Esophagus squamous epithelium (tissue), 5 donors: ENCODE measurements at places on chromosomes 13 and 19.

GRCh38 chr19:13981021-13981420 is 25.1 kb downstream of the RFX1 start:
- no peak for DNase-seq

GRCh38 chr13:26813980-26814348 is 53.4 kb upstream of the GPR12 start:
- no peak for DNase-seq

DNA sequence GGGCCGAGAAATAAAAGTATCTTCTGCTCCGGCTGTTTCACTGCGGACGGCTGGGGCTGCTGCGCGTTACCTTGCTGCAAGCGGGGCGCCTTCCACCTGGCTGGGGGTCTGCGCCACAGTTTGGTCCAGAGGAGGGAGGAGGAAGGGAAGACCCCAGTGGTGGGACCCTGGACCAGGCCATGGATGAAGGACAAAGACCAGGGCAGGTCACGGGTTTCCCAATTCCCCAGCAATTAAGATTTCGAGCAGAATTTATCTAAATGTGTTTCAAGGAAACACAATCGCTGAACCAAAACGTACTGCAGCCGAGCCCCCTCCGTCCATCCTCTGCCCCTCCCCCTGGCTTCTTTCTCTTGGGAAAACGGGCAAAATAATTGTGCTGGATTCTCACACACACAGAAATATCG is 2.9 kb downstream of the SOX1 start:
- DNase-seq: no peak

- no peak for DNase-seq
Measured at GRCh38 chr13:79468819-79469218, 12.1 kb upstream of the NDFIP2 start.

GRCh38 chr19:42066075-42066754 is 3.8 kb downstream of the GRIK5 start:
- no peak for DNase-seq

- DNase-seq: no peak
Measured at GRCh38 chr13:99375738-99376080, 68.5 kb upstream of the GPR183 start.

DNA sequence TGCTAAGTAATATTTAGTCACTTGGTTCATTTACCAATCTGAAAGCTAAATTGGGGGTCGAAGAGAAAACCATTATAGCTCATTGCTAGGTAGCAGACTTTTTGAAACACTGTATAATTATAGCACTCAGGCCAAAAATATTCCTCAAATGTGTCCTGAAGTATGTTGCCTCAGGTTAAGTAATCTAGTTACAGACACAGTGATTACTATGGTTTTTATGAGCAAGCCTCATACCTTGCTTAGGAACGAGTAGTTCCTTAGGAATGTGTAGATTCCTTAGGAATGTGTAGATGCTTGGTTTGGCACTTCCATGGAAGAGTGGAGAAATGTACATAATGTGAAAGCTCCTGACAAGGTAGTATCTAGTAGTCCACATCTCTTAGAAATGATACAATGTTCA is 387.5 kb downstream of the LMO7 start:
- DNase-seq: no peak

DNA sequence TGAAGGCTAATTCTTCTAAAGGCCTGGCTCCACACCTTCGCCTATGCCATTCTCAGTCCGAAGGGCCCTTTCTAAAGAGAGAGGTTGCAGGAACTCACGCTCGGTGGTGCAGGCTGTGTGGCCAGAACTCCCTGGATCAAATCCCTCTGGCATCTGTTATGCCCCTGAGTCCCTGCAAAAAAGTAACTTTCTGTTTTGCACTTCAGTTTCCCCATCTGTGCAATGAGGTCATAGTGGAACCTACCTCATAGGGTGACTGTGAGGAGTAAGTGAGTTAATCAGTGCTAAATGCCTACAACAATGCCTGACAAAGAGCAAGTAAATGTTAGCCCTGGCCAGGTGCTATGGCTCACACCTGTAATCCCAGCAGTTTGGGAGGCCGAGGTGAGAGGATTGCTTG is 7.3 kb downstream of the IGSF23 start:
- no peak for DNase-seq

GRCh38 chr13:42478531-42479156 is 95.3 kb upstream of the TNFSF11 start:
- DNase-seq: no peak

DNA sequence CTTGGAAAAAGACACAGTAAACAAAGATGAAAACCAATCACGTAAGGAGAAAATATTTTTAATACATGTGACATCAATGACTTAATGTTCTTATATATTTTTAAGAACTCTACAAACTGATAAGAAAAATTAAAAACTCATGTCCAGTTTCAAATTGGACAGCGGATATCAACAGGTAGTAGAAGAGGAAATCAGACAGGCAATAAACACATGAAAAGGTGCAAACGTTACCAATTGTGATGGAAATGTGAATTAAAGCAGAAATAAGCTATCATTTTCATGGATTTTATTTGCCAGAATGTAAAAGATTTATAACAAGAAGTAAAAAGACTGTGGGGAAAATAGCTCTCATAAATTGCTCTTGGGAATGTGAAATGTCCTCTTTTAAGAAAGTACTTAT is 382.3 kb downstream of the DLEU7 start:
- DNase-seq: no peak

- DNase-seq: no peak
Measured at GRCh38 chr13:33992881-33993336, 175.0 kb downstream of the RFC3 start.

- DNase-seq: no peak
Measured at GRCh38 chr19:2064395-2064787, 13.3 kb upstream of the MKNK2 start.

GRCh38 chr13:27643334-27644132 is 21.8 kb downstream of the POLR1D start:
- no peak for DNase-seq

DNA sequence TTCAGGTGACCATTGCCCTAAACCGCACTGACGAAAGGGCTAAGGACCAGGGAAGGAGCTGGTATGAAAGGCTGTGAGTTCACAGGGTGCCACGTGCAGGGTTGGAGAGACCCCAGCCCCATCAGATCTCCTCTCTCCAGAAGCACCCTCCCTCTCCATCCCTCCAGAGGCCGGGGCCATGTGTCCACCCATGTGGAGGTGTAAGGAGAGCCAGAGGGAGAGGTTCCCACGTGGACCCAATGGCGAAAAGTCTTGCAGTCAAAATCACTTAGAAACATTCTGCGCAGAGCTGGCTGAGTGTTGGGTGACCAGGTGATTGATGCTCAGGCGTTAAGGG is 168.3 kb downstream of the COL4A1 start:
- no peak for DNase-seq

GRCh38 chr19:508204-509150 is 1.2 kb downstream of the TPGS1 start:
- no peak for DNase-seq

- no peak for DNase-seq
Measured at GRCh38 chr13:51154029-51154555, 43.0 kb upstream of the C13orf42 start.

- DNase-seq: no peak
Measured at GRCh38 chr19:584240-585001, 5.3 kb upstream of the HCN2 start.

GRCh38 chr19:17553256-17553655 is 2.2 kb upstream of the COLGALT1 start:
- no peak for DNase-seq

GRCh38 chr13:98172590-98173422 is 4.3 kb downstream of the RNF113B start:
- DNase-seq: no peak

GRCh38 chr13:110524541-110525257 is 36.8 kb downstream of the RAB20 start:
- DNase-seq: no peak

DNA sequence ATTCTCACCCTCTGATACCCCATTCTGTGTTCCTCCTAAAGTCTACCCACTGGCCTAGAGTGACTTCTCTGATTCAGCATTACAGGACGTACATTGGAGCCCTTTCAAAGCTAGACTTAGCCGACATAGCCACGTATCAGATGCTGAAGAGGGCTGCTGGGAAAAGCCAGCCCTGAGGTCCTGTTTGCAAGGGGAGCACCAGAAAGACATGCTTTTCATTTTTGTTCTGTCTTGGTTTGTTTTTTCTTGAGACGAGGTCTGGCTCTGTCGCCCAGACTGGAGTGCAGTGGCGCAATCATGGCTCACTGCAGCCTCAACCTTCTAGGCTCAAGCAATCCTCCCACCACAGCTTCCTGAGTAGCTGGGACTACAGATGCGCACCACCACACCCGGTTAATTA is 6.3 kb upstream of the ZSWIM4 start:
- no peak for DNase-seq

- DNase-seq: no peak
Measured at GRCh38 chr13:28609381-28609780, 49.5 kb upstream of the POMP start.

DNA sequence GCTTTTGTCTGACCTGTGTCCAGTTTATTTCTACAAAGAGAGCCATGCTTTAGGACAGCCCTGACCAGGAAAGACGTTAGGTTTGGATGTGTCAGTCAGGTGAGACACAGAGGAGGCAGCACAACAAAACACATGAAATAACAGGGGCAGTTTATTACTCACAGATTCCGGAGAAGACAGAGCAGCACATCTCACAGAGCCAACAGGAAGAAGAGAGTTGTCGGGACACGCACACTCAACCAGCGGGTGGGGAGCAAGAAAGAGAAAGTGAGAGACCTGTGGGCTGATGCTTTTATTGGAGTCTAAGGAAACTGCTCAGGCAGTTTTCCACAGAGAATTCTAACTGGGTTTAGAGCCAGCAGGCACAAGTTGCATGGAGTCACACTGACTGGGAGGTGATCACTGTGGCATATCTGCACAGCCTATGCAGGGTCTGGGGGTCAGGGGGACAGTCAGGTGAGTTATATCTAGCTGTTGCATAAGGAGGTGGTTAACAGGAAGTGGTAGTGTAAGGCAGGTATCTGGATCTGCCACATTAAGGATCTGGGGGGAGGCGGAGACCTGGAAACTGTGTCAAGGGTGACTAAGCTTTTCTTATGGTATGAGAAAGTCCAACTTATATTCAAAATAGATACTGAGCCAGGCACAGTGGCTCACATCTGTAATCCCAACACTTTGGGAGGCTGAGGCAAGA is 24.1 kb upstream of the CEACAM20 start:
- DNase-seq: no peak

DNA sequence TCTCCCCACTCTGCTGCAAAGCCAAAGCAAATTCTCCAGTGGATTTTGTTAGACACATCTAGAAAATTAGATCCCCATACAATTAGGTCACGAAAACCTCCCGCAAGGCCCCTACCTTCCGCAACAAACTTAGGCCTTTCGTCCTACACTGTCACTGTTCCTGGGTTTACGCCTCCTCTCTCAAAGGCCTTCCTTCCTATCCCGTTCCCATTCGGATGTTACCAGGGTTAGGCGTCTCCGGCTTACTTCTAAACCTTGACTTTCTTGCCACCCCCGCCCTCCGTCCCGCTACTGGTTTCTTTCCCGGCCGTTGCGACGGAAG is 754 bp downstream of the RNF6 start:
- no peak for DNase-seq

DNA sequence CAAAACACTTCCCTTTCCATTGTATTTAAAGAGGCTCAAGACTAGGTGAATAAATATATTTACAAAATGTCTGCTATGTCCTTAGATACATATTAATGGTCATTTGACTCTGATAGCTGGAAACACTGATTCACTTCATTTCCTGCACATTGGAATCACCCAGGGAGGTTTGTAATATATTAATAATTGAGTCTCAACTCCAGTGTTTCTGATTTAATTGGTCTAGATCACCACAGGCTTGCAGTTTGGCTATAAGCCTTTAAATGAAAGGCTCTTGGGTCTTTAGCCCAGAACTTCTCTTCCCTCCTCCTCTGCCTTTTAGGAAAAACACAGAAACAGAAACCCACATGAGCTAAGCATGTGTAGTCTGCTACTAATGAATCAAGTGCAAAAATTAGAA is 378.0 kb downstream of the TBC1D4 start:
- DNase-seq: no peak

DNA sequence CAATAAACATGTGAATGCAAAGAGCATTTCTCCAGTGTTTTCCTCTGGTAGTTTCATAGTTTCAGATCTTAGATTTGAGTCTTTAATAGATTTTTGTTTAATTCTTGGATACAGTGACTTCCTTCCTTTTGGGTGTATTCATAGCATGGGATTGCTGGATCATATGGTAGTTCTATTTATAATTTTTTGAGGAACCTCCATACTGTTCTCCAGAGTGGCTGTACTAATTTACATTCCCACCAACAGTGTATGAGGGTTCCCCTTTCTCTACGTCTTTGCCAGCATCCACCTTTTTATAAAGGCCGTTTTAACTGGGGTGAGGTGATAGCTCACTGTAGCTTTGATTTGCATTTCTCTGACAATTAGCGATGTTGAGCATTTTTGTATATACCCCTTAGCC is 9.3 kb upstream of the CALM3 start:
- DNase-seq: no peak

DNA sequence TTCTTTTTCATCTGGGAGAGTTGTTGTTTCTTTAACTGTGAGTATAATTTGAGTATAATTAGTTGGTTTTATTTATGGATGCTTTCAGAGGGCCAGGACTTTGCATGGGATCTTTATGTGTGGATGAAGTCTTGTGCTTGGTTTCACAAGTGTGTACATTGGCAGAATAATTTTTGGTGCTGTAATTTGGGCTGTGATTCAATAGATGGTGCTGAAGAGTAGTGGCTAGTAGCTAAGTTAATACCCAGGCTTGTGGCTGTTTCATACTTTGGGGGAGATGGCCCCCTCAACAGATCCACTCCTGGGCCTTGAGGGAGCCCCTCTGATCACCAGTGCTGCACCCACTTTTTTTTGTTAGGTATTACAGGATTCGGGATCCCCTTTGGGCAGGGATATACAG is 1142.4 kb downstream of the SLITRK1 start:
- DNase-seq: no peak

DNA sequence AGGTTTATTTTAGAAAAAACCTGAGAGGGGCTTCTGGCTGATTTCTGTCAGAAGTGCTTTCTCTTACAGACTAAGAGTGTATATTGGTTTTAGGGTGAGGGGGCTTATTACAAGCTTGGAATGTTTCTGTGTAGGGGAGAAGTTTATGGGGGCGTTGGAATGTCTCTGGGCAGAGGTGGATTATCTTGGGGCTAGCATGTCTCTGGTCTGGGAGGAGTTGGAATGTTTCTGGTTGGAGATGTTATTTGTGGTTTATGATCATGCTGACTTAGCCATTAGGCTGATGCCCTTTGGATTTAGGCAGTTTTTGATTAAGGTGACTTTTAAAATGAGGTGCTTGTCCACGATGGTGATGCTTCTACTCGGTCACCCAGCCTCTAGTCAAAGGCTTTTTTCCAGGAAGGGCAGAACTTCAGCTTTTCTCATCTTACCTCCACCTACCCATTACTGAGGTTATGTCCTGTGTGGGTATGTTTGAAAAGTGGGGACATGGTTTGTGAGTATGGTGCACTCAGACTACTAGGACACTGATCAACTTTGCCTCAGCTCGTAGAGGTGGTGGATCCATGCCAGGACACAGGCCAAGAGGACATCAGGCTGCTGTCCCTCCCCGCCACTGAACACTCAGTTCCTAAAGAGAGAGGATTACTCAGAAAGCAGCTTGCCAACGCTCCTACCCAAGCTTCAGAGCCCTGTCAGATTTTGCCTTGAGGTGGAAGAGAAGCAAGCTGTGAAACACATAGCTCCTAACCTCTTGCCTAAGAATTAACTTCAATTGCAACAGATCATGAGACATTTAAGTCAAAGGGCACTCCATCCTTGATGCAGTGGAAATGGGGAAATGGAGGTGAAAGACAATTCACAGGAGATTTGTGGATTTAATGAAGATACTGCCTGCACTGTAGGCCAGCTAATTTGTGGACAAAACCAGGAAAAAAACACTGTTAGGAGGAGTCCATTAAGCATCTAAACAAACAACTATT is 63.6 kb downstream of the ZNF44 start:
- no peak for DNase-seq

GRCh38 chr19:570251-570686 is 2.1 kb upstream of the BSG start:
- no peak for DNase-seq
